Right kidney (tissue), 9 donors: ENCODE measurements at places on chromosomes 2 and 18.

DNA sequence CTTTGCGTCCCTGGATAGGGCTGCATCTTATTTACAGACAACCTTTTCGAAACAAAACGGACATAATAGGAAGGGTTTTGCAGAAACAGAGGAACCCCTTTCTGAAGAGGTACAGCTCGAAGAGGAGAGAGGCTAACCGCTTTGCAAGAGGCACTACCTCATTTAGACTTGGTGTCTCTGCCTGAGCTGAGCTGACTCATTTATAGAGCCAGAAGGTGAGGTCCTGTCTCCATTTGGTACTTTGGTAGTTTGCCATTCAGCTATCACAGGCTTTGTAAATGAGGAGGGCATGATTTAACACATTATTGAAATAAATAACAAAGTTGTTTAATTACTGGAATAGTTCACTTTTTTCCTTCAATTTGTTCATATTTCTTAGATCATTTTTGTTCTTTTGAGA is 2.2 kb upstream of the NXPH2 start:
- DNase-seq: no peak

DNA sequence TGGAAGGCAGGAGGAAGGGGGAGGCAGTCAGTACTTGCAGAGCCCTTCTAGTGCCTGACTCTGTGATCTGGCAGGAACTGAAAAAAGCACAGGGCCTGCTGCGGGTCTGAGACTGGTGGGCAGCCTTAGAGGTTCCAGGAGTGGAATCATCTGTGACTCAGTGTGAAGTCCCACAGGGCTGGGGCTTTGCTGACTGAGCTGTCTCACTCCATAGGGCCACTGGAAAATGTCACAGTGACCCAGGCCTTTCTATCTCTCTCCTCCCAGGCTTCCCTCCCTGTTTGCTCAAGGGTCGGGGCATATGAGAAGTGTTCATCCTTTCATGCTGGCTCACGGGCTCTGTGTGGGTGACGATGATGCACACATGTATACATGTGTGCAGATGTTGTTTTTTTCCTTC is 47.1 kb upstream of the ZFP36L2 start:
- DNase-seq: no peak

GRCh38 chr2:191276792-191277465 is 31.7 kb downstream of the MYO1B start:
- DNase-seq: no peak

DNA sequence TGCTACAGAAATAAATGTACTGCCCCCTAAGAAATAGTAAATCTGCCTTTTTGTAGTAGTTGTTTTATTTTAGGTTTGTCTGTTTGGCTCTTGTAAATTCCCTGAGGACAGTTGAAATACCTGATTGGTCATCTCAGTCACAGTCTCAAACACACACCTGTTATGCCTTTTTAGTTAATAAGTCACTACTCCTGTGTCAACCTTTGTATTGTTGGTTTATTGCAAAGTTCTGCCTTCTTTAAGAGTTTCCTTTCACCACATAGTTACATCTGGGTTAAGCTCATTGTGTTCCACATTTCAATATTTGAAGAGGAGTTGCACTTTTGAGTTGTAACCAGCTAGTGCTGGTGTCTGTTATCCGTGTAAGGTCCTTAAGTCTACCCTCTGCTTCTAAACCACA is 198.7 kb downstream of the CCDC85A start:
- DNase-seq: no peak

DNA sequence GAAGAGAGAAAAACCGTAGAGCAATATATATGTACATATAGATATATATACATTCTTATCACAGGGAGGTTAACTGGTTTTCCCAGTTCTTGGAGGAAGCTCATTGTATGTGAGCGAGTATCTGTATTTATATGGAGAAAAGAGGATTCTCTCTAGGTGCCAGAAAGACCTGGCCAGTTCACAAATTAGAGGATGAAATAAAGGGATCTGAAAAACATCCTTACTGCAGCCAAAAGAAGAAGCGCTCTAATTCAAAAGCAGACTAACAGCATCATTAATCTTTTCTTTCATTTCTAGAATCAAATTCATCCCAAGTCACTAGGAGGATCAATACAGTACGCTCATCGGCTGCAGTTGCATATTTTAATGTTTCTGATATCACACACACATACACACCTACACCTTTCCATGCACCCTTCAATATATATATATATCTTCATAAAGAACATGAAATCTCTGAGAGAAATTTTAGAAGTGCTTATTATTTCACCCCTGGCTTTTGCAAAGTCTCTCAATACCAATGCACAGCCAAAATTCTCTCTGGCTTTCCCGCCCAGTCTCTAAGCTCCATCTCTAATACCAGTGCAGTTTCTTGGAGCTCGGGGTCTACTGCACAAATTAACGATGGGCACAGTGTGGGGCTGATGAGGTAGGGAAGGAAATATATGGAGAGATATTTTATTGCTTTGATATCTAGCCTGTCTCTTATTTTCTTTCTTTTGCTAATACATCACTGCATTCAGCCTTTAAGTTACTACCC is 731 bp downstream of the NRXN1 start:
- no peak for DNase-seq

GRCh38 chr2:236689981-236690380 is 120.4 kb downstream of the ACKR3 start:
- DNase-seq: no peak

- DNase-seq: no peak
Observed at GRCh38 chr2:67036444-67036843, 360.7 kb upstream of the ETAA1 start.

- DNase-seq: no peak
Observed at GRCh38 chr2:144747571-144747970, 227.7 kb upstream of the ZEB2 start.

GRCh38 chr2:202408546-202409140 is 32.5 kb downstream of the BMPR2 start:
- no peak for DNase-seq

DNA sequence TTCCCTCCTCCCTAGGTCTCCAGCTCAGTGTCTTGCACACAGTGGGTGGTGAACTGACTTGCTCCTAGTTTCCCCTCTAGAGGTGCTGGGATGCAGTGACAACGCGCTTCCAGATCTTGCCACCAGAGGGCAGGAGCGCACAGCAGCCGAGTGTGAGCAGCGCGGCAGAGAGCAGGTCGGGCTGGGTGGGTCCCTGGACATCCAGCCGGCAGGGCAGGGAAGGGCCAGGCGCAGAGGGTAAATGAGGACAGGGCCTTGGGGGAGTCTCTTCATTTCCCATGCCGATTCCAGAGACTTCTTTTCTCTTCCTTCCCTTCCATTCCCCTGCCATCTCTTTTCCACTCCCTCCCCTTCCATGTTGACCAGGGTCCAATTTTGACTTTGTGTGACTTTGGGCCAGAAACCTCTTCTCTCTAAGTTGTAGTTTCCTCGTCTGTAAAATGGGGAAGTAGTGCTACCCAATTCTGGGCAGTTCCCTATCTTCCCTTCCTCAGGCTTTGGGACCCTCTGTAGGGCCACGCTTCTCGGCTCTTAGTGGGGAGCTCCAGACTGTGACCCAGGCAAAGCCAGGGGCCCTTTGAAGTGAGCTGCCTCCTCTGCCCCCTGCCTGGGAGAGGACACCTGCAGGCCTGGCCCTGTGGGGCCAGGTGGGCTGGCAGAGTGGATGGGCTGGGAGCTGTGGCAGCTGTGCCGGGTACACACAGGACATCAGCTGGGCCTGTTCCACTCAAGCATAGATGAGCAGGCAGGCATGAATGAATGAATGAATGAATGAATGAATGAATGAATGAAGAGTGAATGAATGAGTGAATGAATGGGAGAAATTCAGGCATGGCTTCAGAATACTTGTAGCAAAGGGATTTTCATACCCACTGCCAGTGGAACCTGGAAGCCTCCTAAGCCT is 43.3 kb upstream of the TAF1B start:
- peak; percentile 76 for DNase-seq

DNA sequence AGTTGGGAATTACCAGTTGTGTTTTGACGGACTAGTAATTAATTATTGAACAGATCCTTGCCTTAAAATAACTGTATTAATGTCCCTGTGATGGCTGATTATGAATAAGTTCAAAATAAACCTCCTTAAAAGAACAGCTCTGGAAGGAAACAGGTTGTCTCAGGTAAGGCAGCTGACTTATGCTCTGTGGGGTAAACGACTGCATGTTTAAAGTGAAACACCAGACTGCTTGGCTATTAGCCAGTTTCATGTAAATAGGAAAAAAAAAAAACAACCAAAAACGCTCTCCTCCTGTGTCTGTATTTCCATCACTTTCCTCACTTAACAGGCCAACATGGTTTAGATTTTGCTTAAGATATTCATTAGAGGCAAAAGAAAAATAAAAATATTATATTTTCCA is 243.6 kb downstream of the TMEM182 start:
- DNase-seq: no peak

DNA sequence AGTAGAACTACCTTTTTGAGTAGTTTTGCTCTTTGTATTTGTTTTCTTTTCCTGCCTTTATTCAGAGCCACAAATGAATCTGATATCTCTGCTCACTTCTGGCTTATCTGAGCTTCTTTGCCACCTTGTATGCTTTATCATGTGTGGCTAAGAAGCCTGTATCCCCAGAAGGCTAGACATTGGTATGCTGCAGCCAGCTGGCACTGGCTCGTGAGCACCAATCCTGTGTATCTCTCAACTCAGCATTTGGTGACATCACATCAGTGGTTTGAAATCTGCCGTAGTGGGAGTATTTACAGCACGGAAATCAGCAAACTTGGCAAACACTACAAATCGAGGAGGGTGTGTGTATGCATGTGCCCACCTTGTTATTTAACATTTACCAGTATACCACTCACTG is 183.7 kb upstream of the LHCGR start:
- no peak for DNase-seq

- DNase-seq: no peak
Observed at GRCh38 chr2:182048621-182049020, 63.0 kb downstream of the PPP1R1C start.

- no peak for DNase-seq
Observed at GRCh38 chr18:74413836-74414235, 43.3 kb downstream of the DIPK1C start.

DNA sequence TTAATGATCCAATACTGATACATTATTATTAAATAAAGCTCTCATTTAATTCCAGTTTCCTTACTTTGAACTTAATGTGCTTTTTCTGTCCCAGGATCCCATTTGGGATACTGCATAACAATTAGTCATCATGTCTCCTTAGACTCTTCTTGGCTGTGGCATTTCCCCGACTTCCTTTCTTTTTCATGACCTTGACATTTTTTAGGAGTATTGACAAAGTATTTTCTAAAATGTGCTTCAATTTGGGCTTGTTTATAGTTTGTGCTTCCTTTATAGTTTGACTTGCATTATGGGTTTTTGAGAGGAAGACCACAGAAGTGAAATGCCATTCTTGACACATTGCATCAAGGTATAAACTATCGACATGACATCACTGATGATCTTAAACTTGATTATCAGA is 46.1 kb upstream of the KIF5C start:
- DNase-seq: no peak

DNA sequence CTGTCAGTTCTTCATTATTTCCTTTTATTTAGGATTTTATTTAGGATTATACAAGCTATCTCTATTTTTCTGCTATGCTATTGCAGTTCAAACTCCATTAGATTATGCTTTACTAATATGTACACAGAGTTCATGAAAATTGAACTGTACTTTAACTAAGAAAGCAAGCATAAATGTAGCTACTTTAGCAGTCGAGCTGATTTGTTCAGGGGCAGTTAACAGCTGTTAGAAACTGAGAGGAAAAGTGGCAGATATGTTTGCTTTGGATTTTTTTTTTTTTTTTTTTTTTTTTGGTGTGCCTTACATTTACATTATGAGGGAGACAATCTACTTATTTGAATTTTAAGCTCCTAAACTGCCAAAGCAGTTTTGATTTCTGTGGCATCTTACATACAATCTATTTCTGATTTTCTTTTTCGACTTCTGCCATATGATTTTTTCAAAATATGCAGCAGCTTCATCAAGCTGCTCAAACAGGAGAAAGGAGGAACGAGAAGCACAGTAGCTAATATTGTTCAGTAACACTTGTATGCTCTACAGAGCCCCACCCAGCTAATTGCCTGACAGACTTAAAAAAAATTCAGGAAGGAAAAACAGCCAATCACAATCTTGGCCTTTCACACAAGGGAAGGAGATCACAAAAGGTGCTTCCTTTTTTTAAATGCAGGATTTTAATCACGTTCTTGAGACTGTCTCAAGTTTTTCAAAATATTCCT is 233.4 kb upstream of the SIX3 start:
- no peak for DNase-seq

DNA sequence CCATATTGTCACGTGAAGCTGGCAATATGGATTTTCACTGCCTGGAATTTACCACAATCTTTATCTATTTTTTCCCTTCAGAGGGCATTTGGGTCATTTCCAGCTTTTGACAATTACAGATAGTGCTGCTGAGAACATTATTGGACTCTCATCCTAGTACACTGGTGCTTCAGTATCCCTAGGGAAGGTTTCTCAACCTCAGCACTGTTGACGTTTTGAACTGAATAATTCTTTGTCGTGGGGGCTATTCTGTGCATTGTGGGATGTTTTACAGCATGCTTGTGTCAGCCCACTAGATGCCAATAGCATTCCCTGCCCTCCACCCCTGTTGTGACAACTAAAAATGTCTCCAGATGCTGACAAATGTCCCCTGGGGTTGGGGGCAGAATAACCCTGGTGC is 185.7 kb downstream of the TPGS2 start:
- DNase-seq: no peak

DNA sequence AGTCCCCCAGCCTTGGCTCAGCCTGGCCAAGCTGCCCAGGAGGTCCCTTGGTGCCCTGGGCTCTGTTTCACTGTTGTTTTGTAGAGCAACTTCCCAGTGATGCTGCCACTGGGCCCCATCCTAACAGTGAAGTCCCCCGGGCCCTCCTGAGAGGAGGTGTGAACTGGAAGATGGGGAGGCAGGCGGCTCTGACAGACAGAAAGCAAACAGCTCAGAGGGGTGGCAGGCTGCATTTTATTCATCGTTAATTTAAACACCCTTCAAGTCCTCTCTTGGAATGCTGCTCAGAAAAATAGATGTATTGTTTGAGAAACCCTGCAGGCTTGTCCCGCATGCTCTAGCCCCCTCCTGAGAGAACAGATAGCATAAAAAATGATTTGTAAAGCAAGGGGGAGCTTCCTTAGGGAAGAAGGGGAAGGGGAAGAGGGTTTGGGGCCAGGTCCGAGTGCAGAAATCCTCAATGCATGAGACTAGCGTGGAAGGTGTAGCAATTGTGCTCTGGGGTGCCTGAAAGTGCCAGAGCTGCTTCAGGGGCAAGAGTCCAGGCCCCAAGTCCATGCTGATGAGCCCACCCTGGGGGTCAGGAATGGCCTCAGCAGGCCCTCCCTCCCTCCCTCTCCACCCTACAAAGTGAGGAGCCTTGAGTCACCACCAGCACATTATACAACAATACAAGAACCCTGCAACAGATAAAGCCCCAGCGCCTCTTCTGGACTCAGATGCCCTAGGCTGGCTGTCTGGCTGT is 113.6 kb downstream of the MSH2 start:
- DNase-seq: no peak

DNA sequence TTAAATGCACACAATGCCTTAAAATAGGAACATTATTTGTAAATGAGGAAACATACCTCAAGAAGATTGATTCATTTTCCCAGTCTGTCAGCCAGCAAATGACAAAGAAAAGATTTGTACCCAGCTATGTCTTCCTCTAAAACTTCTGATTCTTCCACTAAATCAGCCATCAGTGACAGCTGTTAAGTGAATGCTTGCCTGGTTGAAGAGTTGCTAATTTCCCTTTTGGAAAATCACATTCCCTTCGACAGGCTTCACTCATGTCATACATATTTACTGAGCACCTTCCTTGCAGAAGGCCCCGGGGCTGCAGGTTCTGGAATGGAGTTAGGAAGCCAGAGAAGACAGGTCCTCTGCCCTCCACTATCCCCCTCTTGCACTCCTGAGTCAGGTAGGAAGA is 112.0 kb upstream of the SLC66A3 start:
- no peak for DNase-seq

- DNase-seq: no peak
Observed at GRCh38 chr2:8198766-8199382, 483.0 kb upstream of the ID2 start.
